ENCODE measurements at places on chromosomes 16 and 17. TPM values are rescaled to one million over a fixed set of nuclear protein-coding genes. Genes with fewer than 3 reads are reported as not detected.

The ZMYND15 gene
- not detected for polyA plus RNA-seq

- no peak for DNase-seq
- H3K27ac ChIP-seq, result no peak overlapping the region
Observed at GRCh38 chr16:68069511-68070248, 15.5 kb upstream of the NFATC3 start.

GRCh38 chr17:72530454-72530853, 409.6 kb downstream of the SOX9 start:
- H3K27ac ChIP-seq, result no peak overlapping the region
- H3K27me3 ChIP-seq, result no peaks in the 10 kb centered on the region
- no peak for DNase-seq
- H3K36me3 ChIP-seq, result no peaks in the 10 kb centered on the region
- no peaks in the 10 kb centered on the region for H3K4me1 ChIP-seq

The GNAO1 gene
- 0.09 TPM for polyA plus RNA-seq

GRCh38 chr16:89422905-89423630, 67.3 kb downstream of the ANKRD11 start:
- H3K27ac ChIP-seq, result no peak overlapping the region
- DNase-seq, result no peak
- no peaks in the 10 kb centered on the region for H3K27me3 ChIP-seq
- peaks cover 55% of the 10 kb centered on the region for H3K36me3 ChIP-seq
- no peak overlapping the region for H3K4me3 ChIP-seq
- H3K4me1 ChIP-seq, result peaks cover 8% of the 10 kb centered on the region

- no peak overlapping the region for H3K4me3 ChIP-seq
- no peaks in the 10 kb centered on the region for H3K4me1 ChIP-seq
- no peak overlapping the region for H3K27ac ChIP-seq
- no peaks in the 10 kb centered on the region for H3K27me3 ChIP-seq
- H3K36me3 ChIP-seq, result no peaks in the 10 kb centered on the region
Observed at GRCh38 chr16:13186813-13187212, 285.4 kb downstream of the SHISA9 start.

The EVPL gene
- polyA plus RNA-seq, result 0.08 TPM

DNA sequence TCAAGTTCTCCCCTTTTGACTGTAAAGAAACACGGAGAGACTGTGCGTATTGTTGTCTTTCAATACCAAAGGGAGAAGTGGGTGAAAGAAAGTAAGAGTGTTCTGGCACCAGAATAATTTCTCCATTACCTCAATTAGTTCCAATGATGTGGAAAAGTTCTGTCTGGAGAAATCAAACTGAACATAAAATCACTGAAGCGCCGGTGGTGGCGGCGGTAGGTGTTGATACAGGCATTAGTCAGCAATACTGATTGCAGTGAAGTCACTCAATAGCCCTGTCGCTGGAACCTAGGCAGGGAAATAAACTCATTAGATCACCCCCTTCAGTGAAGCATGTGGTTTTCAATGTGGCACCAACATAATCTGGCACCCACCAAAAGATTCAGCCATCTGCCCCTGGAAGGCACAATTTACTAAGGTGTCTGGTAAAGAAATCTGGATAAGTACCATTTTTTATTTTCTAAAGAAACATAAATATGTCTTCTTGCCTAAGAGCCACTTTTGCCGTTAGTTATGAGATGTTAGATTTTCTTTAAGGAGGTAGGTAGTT, 274.2 kb upstream of the SOX9 start:
- H3K4me3 ChIP-seq, result no peak overlapping the region
- no peak overlapping the region for H3K27ac ChIP-seq
- no peak for DNase-seq
- no peaks in the 10 kb centered on the region for H3K4me1 ChIP-seq
- no peaks in the 10 kb centered on the region for H3K27me3 ChIP-seq
- no peaks in the 10 kb centered on the region for H3K36me3 ChIP-seq

The NRN1L gene
- polyA plus RNA-seq, result 0.64 TPM

- no peaks in the 10 kb centered on the region for H3K36me3 ChIP-seq
- H3K4me1 ChIP-seq, result peaks cover 6% of the 10 kb centered on the region
- H3K27ac ChIP-seq, result no peak overlapping the region
- no peaks in the 10 kb centered on the region for H3K27me3 ChIP-seq
Observed at GRCh38 chr16:15509051-15509592, 74.7 kb downstream of the BMERB1 start.

The UTS2R gene
- polyA plus RNA-seq, result not detected

DNA sequence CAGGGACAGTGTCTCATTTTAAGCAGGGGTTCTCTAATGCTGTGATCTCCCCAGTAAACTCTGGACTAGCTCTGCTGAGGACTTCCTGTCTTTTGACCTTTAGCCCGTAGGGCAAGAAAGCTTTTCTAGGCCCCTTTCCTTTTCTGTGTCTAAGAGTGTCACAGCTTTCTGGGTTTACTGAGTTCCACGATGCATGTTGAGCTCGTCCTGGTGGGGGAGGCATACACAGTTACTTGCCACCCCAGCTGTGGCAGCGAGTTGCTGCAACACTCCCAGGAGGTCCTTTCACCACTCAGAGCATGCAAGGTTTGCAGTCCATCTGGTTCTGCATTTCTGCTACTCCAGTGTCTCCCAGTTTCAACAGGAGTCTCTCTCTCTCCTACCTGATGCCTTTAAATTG, 23.7 kb downstream of the NOD2 start:
- H3K4me3 ChIP-seq, result no peak overlapping the region
- DNase-seq, result no peak
- peaks cover 9% of the 10 kb centered on the region for H3K27me3 ChIP-seq
- peaks cover 1% of the 10 kb centered on the region for H3K4me1 ChIP-seq
- H3K27ac ChIP-seq, result no peak overlapping the region

The CCDC78 gene
- 17.7 TPM for polyA plus RNA-seq

The FBXL16 gene
- polyA plus RNA-seq, result 3.3 TPM

DNA sequence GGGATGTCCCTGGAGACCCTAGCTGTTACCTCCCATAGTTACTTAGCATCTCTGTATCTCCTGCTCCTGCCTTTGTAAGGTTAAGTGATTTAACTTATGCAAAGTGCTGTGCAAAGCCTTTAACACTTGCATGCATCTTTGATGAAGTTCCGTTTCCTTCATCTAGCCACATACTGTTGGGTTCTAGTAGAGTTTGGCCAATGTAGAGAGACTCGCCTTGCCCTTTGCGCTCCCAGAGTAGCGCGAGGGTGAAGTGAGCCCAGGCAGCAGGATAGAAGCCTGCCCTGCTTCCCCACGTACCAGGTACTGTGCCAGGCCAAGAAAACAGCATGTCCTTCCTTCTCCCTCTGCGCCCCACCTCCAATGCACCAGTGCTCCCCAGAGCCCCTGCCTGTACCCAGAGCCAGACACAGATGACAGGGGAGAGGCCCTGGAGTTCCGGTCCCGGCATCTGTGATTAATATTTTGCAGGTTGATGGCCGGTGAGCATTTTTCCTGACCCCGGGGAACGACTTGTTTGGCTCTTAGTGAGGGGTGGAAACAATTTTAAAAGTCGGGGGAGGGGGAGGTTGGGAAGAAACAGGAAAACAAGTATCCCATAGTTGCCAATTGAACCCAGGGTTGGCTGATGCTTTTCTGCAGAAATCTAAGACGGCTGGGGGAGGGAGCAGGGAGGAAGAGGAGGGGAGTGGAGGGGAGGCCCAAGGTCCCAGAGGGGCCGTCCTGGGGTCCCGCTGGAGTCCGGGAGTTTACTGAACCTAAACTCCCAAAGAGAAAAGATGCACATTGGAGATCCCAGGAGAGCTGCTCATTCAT, 13.1 kb upstream of the CDC42EP4 start:
- H3K27me3 ChIP-seq, result peaks cover 18% of the 10 kb centered on the region
- DNase-seq, result no peak
- H3K4me1 ChIP-seq, result peaks cover 12% of the 10 kb centered on the region
- H3K4me3 ChIP-seq, result no peak overlapping the region
- no peaks in the 10 kb centered on the region for H3K36me3 ChIP-seq
- no peak overlapping the region for H3K27ac ChIP-seq

DNA sequence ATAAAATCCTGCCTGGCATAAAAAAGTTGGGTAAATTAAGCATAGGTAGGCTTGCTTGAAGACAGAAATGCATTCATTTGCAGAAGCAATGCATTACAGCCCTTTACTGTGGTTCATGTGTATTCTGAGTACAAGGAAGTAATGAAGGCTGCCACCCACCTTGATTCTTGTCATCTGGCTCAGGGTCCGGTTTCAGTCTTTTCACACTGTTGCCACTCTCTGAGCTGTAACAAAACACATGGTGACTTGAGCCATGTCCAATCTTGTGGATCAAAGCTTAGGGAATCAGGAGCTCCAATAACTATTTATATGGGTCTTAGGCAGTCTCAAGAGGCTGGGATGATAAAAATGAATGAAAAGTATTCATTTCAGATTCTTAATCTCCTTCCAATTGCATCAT, 22.0 kb downstream of the PSME3IP1 start:
- no peak overlapping the region for H3K27ac ChIP-seq
- no peak for DNase-seq
- H3K4me3 ChIP-seq, result no peak overlapping the region
- H3K36me3 ChIP-seq, result peaks cover 81% of the 10 kb centered on the region
- no peaks in the 10 kb centered on the region for H3K4me1 ChIP-seq

- H3K4me1 ChIP-seq, result no peaks in the 10 kb centered on the region
- no peak overlapping the region for H3K4me3 ChIP-seq
- H3K36me3 ChIP-seq, result no peaks in the 10 kb centered on the region
- H3K27me3 ChIP-seq, result no peaks in the 10 kb centered on the region
Observed at GRCh38 chr17:66426397-66427033, 124.1 kb downstream of the PRKCA start.

The DHX38 gene
- polyA plus RNA-seq, result 60.5 TPM

GRCh38 chr16:85484347-85485300, 128.5 kb upstream of the GSE1 start:
- no peak overlapping the region for H3K27ac ChIP-seq
- DNase-seq, result no peak
- H3K27me3 ChIP-seq, result no peaks in the 10 kb centered on the region
- H3K4me1 ChIP-seq, result peaks cover 54% of the 10 kb centered on the region
- H3K4me3 ChIP-seq, result no peak overlapping the region

GRCh38 chr17:67043283-67043682, 1.1 kb upstream of the CACNG1 start:
- H3K36me3 ChIP-seq, result no peaks in the 10 kb centered on the region
- no peak overlapping the region for H3K4me3 ChIP-seq
- H3K27me3 ChIP-seq, result peaks cover 69% of the 10 kb centered on the region
- H3K4me1 ChIP-seq, result peaks cover 8% of the 10 kb centered on the region

GRCh38 chr17:2724784-2725164, 13.2 kb upstream of the CLUH start:
- H3K27ac ChIP-seq, result no peak overlapping the region
- no peak overlapping the region for H3K4me3 ChIP-seq
- DNase-seq, result no peak
- no peaks in the 10 kb centered on the region for H3K36me3 ChIP-seq
- no peaks in the 10 kb centered on the region for H3K4me1 ChIP-seq

DNA sequence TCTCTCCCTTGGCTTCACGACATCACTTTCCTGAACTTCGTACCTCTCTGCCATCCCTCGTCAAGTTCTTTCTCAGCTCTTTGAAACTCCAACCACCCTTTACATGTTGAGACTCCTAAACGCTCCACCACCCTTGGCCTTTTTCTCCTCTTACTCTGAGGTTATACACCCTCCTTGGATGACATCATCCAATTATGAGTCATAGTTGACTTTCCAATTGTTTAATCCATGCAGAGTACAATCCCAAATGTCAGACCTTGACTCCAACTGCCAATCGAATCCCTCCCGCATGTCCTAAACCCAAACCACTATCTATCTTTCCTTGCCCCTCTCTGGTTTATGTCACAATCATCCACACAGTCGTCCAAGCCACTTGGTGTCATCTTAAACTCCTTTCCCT, 18.4 kb upstream of the C16orf82 start:
- no peaks in the 10 kb centered on the region for H3K36me3 ChIP-seq
- no peak overlapping the region for H3K4me3 ChIP-seq
- no peak for DNase-seq

The TMEM235 gene
- polyA plus RNA-seq, result not detected

GRCh38 chr16:5649762-5650743, 552.5 kb upstream of the EEF2KMT start:
- H3K4me1 ChIP-seq, result no peaks in the 10 kb centered on the region
- H3K27ac ChIP-seq, result no peak overlapping the region
- H3K4me3 ChIP-seq, result no peak overlapping the region
- peaks cover 20% of the 10 kb centered on the region for H3K27me3 ChIP-seq
- DNase-seq, result no peak
- no peaks in the 10 kb centered on the region for H3K36me3 ChIP-seq

- H3K36me3 ChIP-seq, result no peaks in the 10 kb centered on the region
- H3K4me1 ChIP-seq, result no peaks in the 10 kb centered on the region
- H3K4me3 ChIP-seq, result no peak overlapping the region
- no peak for DNase-seq
- no peak overlapping the region for H3K27ac ChIP-seq
- no peaks in the 10 kb centered on the region for H3K27me3 ChIP-seq
Observed at GRCh38 chr16:10897134-10897533, 20.1 kb downstream of the CIITA start.

- peaks cover 11% of the 10 kb centered on the region for H3K4me1 ChIP-seq
- no peaks in the 10 kb centered on the region for H3K36me3 ChIP-seq
- no peak overlapping the region for H3K27ac ChIP-seq
Observed at GRCh38 chr16:69405757-69406156, 18.7 kb upstream of the CYB5B start.

The FOXJ1 gene
- polyA plus RNA-seq, result not detected

- H3K4me1 ChIP-seq, result no peaks in the 10 kb centered on the region
- DNase-seq, result no peak
- no peaks in the 10 kb centered on the region for H3K27me3 ChIP-seq
- no peak overlapping the region for H3K4me3 ChIP-seq
- H3K36me3 ChIP-seq, result no peaks in the 10 kb centered on the region
- no peak overlapping the region for H3K27ac ChIP-seq
Observed at GRCh38 chr17:60729854-60730253, 52.2 kb downstream of the BCAS3 start.

DNA sequence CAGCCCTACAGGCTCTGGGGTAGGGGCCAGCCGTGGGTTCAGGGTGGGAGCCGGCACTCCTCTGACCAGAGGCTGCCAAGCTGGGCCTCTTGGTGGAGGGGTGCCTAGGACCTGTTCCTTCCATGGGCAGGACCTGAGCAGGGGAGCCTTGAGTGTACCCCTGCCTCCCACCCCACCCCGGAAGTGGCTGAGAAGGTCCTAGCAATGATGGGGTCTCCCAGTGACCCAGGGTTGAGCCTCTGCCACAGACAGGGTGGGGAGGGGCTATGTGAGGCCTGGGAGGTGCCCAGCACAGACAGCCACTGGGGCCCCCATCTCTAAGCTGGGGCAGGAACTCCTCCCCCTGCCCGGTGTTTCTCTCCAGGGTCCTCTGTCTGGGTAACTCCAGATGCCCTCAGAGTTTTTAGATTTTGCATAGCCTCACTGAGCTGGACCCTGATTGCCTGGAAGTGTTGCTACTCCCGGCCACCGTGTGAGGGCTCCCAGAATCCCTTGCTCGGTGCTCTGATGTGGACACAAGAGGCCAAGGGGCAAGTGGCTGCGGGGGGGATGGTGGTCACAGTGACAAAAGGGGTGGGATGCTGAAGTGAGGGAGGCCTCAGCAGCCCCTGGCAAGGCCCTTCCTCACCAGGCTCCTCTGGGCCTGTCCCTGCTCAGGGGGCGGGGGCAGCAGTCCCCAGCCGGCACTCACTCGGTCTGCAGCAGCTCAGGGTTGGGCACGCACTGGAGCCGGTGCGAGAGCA, 6.4 kb upstream of the MTSS2 start:
- H3K4me3 ChIP-seq, result no peak overlapping the region
- H3K27me3 ChIP-seq, result no peaks in the 10 kb centered on the region
- peaks cover 84% of the 10 kb centered on the region for H3K4me1 ChIP-seq

Data from K562 (cell line).